NCI-H2107 (cell line): ENCODE measurements at places on chromosomes 2 and 18.

DNA sequence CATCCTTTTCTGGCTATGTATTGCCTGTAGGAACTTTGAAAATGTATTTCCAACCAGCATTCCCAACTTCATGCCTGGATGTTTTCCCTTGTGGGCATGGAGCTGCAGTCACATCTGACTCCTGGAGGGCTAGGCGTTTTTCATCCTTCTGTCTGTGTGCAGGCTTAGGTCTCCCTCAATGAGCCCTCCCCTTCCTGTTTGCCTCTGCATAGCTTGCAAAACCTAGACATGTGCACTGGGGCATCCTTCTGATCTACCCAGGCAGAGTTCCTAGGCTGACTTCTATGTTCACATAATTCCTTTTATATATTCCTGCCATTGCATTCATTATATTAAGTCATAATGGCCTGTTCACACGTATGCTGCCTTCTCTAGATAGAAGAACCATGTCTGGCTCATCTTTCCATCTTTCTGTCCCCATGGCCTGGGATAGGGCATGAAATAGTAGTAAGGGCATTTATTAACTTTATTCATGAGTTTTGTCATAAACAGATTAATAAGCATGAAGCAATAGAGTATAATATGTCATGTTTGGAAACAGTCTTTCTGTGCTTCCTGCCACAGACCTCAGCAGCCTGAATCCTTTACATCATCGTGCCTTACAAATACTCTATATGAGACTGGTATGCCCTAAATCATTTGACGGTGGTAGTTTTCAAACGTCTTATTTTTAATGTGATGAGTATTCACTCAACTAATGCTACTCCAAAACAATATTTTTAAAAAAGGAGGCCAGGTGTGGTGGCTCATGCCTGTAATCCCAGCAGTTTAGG is 195.6 kb downstream of the TGIF1 start:
- no peak for DNase-seq

DNA sequence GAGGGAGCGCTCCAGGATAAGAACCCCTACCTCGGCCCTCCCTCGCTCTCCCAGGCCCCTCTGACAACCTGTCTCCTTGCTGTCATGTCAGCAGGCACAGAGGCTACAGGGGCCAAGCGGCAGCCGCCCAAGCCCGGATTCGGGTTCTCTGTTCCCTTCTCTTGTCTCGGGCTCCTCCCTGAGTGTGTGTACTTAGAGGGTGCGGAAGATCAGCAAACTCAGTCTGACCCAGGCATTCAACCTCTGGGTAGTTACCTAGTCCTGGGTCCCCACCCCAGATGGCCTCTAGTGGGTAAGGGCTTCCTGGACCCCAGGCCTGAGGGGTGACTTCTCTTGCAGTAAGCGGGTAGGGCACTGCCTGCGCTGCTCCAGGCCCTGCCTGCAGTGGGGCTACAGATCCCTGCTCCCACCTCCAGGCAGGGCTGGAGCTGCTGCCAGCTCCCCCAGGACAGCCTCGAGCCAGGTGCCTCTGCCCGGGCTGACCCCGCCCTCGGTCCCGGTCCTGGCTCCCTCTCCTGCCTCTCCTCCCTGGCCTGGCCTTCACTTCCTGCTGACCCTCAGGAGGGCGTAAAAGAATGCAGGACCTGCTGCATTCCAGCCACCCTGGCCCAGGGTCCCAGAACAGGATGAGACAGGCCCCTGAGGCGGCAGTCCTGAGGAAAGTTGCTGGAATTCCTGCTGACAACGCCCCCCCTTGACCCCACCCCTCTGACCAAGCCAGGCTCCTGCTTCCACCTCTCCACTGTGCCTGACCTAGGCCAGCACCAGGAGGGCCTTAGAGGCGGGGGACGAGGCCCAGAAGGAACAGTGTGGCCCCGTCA is 22.0 kb downstream of the GPC1 start:
- DNase-seq, result no peak

- DNase-seq, result no peak
Measured at GRCh38 chr2:45745231-45745630, 93.8 kb downstream of the PRKCE start.

GRCh38 chr2:96838345-96839292 is 5.2 kb downstream of the ANKRD23 start:
- no peak for DNase-seq

DNA sequence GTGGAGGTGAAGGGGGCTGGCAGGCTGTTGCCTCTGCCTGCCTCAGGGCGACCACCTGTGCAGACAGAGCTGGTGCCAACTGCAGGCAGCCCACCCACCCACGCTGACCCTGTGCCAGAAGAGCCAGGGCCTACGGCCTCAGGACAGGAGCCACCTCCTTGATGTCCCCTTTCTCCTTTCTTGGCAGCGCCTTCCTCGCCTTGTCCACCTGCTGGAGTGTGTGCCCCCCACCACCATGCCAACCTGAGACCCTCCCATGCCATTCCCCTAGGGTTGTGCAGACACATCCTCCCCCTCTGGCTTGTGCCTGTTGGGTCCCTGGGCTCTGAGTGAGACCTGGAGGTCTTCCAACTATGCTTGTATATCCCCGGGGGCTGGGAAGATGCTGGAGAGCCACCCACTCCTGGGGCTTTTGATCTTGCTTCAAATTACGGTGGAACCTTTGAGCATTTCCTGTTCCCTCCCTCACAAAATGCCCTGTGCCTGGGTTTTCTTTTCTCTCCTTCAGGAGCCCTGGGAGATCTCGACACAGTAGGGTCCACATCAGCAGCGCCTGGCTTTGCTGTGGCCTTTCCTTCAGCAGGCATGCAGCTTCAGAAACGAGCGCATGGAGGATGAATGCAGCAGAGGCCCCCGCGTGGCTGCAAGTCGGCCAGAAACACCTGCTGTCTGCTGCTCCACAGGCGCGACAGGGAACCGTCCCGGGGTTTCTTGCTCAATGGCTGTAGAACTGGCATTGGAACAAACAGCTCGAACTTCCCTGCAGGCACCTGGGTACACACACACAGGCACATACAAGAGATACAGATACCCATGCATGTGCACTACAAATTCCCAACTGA is 65.9 kb upstream of the SH3RF3 start:
- peak; percentile 37 for DNase-seq

DNA sequence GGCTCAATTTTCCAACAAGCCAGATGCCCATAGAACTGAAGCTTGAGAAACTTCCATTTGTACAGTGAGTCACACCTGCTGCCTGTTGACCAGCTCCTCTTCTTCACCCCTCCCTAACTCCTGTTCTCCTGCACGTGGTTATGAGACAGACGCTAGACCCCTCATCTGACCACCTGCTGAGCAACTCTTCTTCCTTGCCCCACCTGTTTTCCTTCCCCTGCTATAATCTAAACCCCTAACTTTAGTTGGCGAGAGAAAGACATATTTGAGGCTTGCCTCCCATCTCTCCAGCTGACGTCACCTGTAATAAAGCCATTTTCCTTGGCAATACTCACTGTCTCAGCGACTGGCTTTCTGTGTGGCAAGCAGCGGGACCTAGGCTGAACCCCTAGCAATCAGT is 22.3 kb upstream of the ITM2C start:
- DNase-seq, result no peak

GRCh38 chr2:157784169-157784822 is 91.8 kb downstream of the ACVR1 start:
- no peak for DNase-seq

DNA sequence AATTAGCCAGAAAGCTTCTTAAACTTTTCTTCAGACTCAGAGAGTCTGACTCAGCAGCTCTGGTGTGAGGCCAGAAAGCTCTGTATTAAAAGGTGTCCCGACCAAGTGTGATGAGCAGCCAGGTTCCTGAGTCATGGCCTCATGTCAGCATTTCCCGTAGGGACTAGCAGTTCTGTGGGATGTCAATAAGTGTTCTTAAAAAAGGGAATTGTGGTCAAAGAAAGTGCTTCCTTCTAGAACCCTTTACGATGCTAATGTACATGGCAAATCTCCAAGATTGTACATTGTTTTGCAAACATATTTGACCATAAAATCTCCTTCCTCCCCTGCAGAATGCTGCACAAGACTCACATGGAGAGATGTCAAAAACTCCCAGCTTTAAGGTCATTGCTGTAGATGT is 80.1 kb downstream of the PLA2R1 start:
- no peak for DNase-seq

- no peak for DNase-seq
Measured at GRCh38 chr2:173830170-173830569, 135.0 kb downstream of the SP3 start.

DNA sequence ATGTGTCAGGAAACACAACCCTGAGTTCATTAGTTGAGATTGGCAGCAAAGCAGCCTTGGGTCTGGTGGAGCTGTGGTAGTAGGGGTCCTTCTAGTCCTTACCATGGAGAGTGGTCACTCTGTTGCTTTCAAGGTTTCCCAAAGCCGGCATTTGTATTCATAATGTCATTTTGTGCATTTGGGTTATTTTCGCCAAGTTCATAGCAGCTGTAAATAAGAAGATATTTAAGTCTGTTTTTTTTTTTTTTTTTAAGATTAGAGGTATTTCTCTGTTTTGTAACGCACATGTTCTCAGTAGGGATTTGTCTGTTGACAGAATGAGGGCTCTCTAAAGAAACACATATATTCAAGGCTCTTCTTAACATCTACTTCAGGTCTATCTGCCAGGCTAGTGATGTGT is 114.1 kb downstream of the PRPF40A start:
- no peak for DNase-seq

DNA sequence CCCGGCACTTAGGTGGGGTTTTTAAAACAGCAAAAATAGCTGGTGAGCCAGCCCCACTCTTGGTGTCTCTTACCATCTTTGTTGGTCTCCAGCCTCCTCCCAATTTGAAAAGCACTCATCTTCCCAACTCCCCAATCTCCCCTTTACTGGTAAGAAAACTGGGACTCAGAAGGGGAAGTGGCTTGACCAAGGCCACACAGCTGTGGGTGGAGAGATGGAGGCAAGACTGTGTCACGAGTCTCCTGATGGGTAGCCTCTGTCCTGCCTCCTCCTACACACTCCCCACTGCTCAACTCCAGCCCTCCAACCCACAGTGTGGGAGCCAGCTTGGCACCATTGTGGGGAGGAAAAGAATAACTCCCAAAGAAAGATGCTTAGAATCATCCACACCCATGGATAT is 140.4 kb downstream of the SMAD2 start:
- DNase-seq, result no peak

DNA sequence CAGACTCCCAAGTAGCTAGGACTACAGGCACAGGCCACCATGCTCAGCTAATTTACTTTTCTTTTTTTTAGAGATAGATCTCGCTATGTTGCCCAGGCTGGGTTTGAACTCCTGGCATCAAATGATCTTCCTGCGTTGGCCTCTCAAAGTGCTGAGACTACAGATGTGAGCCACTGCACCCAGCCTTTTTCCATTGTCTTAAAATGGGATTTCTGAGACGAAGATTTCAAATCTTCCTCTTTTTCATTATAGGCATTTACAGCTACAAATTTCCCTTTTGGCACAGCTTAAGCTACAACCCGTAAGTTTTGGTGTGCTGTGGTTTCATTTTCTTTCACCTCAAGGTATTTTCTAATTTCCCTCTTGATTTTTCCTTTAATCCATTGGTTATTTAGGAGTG is 8.6 kb downstream of the GNLY start:
- no peak for DNase-seq

GRCh38 chr18:10926621-10927161 is 222.7 kb downstream of the PIEZO2 start:
- DNase-seq, result no peak

DNA sequence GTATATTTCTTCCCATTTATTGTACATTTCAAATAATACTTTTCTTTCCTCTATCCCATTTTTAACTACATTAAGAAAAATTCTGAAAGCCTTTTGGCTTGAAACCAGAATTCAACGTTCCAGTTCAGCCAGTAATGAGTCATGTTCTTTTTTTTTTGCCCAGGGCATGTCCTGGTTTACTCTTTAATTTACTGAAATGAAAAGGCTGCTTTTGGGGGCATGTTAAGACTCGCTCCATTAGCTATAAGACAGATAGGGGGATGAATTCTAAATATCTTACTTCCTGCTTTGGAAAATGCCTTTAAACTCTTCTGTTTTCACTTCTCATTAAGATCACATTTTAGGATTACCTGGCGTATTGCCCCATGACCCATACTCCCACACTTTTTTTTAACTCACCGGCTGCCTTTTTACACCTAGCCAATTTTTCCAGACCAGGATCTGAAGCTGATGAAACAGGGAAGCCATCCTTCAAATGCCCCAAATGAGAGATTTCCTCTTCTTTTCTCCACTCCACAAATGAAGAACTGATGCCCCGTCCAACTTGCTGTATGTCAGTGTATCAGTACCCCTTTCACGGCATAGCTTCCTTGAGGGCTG is 585 bp downstream of the ABCA12 start:
- DNase-seq, result no peak

- no peak for DNase-seq
Measured at GRCh38 chr2:178512484-178512883, 32.2 kb downstream of the PLEKHA3 start.

- DNase-seq, result no peak
Measured at GRCh38 chr2:194674043-194674442, 983.0 kb upstream of the SLC39A10 start.

DNA sequence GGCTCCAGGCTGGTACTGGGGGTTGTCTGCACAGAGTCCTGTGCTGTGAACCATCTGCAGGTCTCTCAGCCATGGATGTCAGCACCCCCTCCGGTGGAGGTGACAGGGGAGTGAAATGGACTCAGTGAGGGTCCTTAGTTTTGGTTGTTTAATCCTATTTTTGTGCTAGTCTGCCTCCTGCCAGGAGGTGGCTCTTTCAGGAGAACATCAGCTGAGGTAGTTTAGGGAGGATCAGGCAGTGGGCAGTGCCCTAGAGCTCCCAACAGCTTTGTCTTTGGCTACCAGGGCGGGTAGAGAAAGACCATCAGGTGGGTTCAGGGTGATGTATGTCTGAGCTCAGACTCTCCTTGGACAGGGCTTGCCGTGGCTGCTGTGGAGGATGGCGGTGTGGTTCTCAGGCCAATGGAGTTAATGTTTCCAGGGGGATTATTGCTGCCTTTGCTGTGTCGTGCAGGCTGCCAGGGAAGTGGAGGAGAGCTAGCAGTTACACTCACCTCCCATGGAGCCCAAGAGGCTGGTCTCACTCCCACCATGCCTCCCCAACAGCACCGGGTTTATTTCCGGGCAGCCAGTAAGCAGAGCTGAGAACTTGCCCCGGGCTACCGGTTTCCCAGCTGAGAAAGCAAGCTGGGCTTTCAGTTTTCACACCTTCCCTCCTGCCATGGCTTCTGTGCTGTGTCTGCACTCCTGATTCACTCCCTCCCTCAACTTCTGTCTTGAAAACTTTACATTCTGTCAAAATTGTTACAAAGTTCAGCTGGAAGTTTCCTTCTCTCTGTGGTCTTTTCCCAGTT is 563.4 kb downstream of the XIRP2 start:
- no peak for DNase-seq

DNA sequence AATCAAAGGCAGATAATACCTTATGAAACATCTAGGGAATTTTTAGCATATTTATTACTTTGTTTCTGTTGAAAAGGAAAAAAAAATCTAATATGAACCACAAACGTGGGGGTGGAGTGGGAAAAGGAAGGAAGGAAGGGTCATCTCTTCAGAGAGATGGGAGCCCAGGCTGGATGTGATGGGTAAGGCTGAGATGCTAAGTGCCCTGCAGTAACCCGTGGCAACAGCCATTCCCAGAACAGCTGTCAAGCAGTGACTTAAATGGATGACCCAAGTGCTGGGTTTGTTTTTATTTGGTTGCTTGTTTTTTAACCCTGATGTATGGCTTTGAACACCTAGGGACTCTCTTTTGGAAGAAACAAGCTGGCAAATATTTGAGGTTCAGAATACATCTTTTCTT is 50.7 kb upstream of the KLF7 start:
- DNase-seq, result no peak

- DNase-seq, result no peak
Measured at GRCh38 chr18:10398571-10398970, 55.9 kb upstream of the APCDD1 start.
